Esophagus squamous epithelium (tissue), 5 donors: ENCODE measurements at places on chromosomes 5 and 9.

GRCh38 chr5:56080375-56081052 is 85.8 kb upstream of the IL6ST start:
- DNase-seq: no peak

GRCh38 chr5:167937635-167937998 is 353.8 kb upstream of the WWC1 start:
- no peak for DNase-seq

GRCh38 chr5:68529581-68529980 is 314.0 kb downstream of the PIK3R1 start:
- no peak for DNase-seq

GRCh38 chr5:160702311-160702803 is 149.7 kb downstream of the ATP10B start:
- DNase-seq: no peak

GRCh38 chr5:106801554-106801953 is 869.2 kb downstream of the EFNA5 start:
- no peak for DNase-seq

DNA sequence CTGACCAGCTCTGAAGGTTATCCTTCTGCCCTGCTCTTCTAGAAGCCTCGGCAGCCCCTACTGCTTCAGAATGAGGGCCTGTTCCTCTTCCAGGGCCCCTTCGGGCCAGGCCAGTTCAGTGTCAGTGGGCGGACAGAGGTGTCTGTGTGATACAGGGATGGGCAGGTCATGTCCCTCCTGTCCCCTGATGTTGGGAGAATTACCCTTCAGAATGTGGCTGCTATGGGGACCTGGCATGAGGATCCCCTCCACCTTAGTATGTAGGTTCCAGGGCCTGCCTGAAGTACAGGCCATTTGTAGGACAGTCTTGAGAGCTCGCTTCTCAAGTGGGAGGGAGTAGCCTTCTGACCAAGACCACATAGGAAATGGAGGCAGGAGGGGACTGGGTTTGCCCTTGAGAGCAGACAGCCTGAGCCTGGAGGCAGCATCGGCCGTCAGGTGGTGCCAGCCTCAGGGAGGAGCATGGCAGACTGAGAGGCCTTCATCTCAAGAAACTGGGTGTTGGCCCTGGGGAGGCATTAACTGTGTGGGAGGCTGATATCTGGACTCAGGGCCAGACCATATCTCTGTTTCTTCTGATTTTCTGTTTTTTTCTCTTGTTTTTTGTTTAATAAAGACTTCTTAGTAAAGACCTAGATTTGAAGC is 32.0 kb downstream of the ANGPTL2 start:
- DNase-seq: no peak

DNA sequence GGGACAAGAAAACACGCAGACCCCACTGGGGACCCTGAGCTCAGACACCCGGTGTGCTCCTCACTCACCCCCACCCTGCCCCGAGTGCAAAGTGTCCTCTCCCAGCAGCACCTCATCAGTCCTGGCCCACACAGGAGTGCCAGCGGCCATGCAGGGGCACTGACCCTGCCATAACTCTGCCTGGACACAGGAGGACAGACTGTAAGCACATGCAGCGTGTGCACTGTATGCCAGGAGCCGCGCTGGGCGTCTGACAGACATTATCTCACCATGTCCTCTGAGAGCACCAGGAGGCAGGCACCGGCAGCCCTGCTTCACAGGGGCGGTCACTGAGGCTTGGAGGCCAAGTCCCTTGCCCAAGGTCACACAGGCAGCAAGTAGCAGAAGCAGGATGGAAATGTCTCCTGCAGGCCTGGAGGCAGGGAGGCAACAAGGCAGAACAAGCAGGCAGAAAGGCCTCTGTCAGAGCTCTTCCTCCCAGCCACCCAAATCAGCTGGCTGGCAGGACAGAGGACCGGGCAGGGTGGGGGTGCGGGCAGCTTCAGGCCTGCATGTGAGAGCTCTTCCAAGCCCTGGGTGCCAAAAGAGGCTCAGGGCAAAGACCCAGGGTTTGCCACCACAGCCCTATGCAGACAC is 8.4 kb downstream of the EEIG1 start:
- no peak for DNase-seq

DNA sequence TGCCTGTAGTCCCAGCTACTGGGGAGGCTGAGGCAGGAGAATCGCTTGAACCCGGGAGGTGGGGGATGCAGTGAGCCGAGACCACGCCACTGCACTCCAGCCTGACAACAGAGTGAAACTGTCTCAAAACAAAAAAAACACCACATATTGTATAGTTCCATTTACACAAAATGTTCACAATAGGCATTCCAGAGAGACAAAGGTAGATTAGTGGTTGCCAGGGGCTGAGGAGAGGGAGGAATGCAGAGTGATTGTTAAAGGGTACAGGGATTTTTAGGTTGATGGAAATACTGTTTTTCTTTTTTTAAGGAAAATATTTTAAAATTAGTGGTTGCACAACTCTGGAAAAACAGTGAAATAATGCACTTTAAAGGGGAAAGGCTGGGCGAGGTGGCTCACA is 19.6 kb downstream of the ETF1 start:
- no peak for DNase-seq

GRCh38 chr9:99828054-99828416 is 6.3 kb downstream of the NR4A3 start:
- DNase-seq: no peak

- no peak for DNase-seq
These were observed 493.4 kb upstream of the COX7C start for GRCh38 chr5:86124333-86124732.

DNA sequence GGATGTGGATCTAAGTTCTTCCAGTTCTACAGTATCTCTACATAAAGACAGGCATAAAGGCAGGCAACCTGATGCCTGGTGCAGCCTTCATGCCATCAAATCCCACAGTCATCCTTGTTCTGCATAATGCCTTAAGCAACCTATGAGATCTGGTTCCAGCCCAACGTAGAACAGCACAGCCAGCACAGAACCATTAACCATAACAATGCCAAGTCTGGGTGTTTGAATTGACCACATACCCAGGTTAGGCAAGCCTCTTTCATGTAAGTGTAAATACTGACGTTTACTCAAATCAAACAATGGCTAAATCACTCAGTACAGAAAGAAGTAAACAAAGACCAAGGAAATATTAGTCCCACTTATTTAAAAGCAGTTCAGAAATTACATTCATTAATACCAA is 195.0 kb downstream of the ADAMTSL1 start:
- DNase-seq: no peak

- DNase-seq: no peak
These were observed 5.5 kb downstream of the C9orf85 start for GRCh38 chr9:71916834-71917534.

DNA sequence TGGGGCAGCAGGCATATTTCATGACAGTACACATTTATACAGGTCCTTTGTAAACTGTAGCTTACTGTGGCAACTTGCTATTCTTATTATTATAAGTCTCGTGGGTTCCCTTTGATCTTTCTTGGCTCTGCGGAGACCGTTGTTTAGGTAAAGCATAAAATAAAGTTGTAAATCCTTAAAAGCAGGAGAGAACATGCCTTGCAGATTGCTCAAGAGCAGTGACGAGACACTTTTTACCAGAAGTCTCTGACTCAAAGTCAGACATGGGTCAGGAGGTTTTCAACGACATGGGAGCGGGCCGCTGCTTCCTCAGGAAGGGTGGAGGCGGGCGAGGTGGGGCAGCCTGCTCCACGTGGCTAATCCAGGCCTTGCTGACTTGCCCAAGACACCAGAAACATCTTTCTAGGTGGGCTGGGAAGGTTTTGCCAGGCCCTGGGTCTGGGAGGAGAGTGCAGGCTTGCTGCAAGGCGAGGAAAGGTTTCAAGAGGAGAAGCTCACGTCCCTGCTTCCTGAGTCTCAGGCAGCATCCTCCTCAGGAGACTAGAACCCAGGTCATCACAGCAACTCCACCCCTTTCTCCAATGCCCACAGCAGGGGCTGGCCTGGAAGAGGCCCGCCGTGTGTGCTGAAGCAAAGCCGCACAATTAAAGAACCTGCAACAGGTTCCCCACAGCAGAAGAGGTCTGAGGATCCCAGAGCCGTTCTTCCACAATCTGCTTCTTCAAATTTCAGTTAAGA is 6.5 kb downstream of the TBC1D2 start:
- DNase-seq: no peak

- no peak for DNase-seq
These were observed 23.3 kb downstream of the TNFSF15 start for GRCh38 chr9:114782586-114782985.

GRCh38 chr5:67142816-67143215 is 53.8 kb downstream of the CD180 start:
- DNase-seq: no peak

DNA sequence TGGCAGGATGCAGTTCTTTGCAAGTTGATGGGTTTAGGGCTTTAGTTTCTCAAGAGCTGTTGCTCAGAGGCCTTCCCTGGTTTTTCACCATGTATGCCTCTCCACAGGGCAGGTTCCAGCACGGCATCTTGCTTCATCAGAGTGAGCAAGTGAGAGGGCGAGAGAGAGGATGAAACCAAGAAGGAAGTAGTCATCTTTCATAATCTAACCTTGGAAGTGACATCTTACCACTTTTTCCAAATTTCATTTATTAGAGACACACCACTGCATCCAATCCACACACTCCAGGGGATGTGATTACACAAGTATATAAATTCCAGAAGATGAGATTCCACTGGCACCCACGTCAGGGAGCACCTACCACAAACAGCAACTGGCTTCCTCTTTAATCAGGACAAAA is 294.4 kb downstream of the MARCHF11 start:
- no peak for DNase-seq

GRCh38 chr5:90477073-90477472 is 2.4 kb downstream of the POLR3G start:
- DNase-seq: no peak

DNA sequence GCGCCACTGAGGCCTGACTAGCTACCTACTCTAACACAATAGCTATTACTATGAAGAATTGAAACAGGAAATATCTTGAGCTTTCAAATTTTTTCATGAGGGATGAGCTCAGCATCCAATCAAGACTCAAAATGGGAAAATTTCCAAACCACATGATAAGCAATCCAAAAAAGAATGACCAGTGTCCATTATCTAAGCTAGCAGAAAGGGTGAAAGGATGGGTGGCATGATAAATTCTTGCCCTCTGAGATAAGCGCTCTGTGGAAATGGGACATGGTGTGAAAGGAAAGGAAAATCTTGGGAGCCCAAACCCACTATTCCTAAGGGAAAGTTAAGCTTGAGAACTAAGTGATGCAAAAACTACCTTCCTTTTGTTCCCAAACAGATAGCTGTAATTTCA is 170.2 kb upstream of the NREP start:
- DNase-seq: no peak

- DNase-seq: no peak
These were observed 114.1 kb downstream of the FRMD3 start for GRCh38 chr9:83423815-83424707.

DNA sequence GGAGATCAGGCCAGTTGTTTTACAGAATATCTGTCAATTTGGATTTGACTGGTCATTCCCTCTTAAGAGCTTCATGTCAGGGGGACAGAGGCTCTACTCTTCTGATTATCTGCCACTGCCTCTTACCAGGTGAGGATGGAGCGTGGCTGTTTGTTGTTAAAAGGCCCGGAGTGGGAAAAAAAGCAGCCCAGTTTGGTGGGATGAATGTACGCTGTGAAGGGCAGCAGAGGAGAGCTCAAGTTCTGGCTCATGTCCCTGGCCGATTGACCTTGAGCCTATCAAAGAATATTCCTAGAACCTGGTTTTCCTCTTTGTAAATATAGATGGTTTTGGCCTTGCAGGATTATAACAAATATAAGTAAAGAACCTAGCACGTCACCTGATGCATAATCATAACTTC is 16.3 kb upstream of the SHB start:
- no peak for DNase-seq

- DNase-seq: no peak
These were observed 174.5 kb upstream of the DAP start for GRCh38 chr5:10935536-10935935.
